Stomach (tissue), 19 donors: ENCODE measurements at places on chromosomes 16 and 17. TPM values are rescaled to one million over a fixed set of nuclear protein-coding genes. Genes with fewer than 3 reads are reported as not detected.

The DPEP2 gene
- total RNA-seq = not detected

DNA sequence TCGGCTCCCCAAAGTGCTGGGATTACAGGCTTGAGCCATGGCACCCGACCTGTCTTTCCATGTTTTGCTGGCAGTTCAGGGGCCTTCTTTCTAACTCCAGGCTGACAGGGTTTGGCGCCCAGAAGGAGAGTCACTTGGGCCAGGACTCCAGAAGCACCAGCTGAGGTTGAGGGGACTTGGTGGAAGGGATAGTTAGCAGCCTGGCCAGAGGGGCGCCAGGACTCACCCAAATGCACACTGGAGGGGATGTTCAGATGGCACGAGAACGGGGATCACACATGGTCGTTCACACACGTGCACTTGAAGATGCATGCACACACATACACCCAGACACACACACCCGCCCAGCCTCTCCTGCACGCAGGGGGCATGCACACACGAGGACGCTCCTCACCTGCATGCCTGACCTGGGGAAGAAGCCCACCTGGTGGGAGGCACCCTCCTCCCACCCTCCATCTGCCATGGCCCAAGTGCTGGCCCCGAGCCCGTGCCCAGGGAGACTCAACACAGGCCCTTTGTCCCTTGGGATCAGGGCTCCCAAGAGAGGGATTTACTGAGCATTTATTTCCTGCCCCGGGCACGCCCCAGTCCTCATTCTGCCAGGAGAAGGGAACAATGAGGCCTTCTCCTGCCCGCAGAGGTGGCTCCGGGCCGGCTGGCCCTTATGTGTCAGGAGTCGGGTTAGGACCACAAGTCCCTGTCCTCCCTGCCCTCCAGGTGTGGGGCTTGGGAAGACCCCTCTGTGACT lies 2.3 kb upstream of the PRSS21 start:
- no peak for DNase-seq

DNA sequence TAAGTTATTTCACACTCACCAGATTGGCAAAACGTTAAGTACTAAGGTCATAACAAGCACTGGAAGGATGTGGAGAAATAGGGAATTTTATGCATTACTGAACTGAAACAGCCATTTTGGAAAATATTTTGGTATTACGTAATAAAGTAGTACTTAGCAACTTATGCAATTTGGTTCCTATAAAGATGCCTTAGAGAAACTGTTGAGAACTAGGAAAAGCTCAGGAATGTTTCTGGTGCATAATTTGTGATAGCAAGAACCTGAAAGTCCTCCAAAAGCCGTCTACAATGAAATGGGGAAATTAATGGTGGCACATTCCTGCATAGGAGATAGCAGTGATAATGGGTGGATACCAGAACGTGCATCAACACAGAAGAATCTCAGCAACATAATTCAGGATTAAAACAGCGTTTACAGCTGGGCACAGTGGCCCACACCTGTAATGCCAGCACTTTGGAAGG lies 472.5 kb downstream of the WWOX start:
- no peak for DNase-seq

The SOX9 gene
- 40.2 TPM for total RNA-seq

DNA sequence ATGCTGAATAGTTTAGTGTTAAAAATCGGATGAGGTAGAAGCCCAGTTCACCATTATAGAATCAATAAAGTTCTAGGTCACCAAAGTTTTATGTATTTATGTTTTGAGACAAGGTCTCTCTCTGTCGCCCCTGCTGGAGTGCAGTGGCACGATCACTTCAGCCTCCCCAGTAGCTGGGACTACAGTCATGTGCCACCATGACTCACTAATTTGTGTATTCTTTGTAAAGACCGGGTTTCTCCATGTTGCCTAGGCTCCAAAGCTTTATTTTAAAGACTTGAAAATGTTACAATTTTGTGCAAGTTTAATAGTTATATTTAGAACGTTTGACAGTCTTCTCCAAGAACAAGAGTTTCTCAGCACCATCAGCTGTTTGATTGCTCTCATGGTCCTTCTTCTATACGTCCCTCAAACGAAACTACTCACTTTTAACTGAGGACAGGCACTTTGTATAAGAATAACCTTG lies 32.1 kb downstream of the NDE1 start:
- peak; percentile 29 for DNase-seq

The ANKRD13B gene
- total RNA-seq = 12.3 TPM

DNA sequence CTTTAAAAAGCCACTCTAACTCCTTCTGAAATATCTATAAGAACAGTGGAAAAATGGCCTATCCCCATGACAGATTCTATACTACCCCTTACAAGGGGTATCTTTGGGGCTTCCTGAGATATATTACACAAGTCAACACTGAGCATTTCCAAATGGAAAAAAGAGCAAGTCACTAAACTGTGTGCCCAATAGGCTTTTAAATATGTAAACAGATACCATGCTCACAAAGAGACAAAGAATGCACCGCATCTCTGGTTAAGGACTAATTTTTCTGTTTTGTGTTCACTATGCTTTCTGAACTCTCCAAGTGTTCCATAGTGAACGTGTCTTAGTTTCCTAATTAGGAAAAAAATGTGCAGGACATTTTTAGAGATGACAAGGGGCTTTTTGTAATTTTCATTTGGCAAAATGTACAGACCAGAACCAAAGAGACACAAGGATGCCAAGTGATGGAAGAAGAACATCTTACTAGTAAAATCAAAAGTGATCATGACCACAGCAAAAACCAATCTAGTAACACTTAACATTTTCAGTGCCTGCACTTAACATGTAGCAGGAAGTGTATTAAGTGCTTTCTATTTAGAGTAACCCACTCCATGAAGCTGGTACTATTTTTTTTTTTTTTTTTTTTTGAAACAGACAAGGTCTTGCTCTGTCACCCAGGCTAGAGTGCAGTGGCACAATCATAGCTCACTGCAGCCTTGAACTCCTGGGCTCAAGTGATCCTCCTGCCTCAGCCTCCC lies 21.5 kb downstream of the MYH11 start:
- DNase-seq = no peak

DNA sequence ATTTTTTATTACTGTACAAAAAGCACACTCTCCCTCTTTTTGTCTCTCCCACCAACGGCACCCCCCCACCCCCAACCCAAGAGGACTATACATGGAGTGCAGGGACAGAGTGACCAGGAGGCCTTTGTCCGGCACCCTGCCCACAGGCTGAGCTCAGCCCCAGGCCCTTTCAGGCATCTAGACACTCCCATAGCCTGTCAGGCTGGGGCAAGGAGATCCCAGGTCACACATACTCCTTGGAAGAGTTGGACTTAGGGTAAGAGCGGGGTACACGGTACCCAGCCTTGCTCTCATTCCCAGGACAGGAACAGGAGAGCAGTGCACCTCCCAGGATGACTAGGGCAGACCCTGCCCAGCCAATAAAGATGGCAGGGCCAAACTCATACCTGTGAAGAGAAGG lies 2.1 kb downstream of the CLDN7 start:
- DNase-seq = no peak

The KLHL11 gene
- 15.5 TPM for total RNA-seq

The ACSM2A gene
- not detected for total RNA-seq

The ATP2A3 gene
- 1,069 TPM for total RNA-seq

GRCh38 chr17:53707566-53707965 lies 115.2 kb upstream of the KIF2B start:
- DNase-seq = no peak

- no peak for DNase-seq
Observed at GRCh38 chr16:80627108-80627507, 86.3 kb downstream of the DYNLRB2 start.

The CARD14 gene
- total RNA-seq = not detected

GRCh38 chr17:178292-179065 lies 3.0 kb downstream of the DOC2B start:
- no peak for DNase-seq

The RASL10B gene
- total RNA-seq = 0.37 TPM

The PPP1R1B gene
- total RNA-seq = 15.5 TPM

The CDRT15L2 gene
- total RNA-seq = not detected

The ESRP2 gene
- total RNA-seq = 19.8 TPM

DNA sequence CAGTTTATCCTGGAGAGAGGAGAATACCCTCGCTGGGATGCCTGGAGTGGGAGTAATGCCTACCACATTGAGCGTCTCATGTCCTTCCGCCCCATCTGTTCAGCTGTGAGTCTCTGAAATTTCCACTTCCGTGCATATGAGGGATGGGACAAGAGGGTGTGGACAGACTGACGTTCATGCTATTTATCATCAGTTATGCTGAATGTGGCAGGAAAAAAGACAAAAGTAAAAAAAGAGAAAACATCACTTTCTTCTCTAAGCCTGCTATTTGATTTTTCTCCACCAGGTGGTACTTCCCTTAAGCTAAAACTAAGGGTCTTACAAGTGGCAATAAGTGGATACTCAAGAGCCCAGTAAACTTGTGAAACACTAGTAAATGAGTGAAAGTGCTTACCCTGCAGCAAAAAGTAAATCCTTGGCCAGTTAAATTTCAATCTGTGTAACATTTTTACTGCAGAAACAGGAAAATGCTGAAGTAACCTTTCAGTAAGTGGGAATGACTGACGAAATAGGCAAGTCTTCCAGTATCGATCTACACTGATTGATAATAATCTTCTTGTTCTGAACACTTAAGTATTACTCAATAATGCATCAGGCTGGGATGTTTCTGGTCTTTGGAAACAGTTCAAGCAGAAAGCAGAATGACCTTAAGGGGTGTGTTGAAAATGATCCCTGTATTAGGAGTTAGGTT lies 5.6 kb downstream of the CRYBA1 start:
- no peak for DNase-seq

DNA sequence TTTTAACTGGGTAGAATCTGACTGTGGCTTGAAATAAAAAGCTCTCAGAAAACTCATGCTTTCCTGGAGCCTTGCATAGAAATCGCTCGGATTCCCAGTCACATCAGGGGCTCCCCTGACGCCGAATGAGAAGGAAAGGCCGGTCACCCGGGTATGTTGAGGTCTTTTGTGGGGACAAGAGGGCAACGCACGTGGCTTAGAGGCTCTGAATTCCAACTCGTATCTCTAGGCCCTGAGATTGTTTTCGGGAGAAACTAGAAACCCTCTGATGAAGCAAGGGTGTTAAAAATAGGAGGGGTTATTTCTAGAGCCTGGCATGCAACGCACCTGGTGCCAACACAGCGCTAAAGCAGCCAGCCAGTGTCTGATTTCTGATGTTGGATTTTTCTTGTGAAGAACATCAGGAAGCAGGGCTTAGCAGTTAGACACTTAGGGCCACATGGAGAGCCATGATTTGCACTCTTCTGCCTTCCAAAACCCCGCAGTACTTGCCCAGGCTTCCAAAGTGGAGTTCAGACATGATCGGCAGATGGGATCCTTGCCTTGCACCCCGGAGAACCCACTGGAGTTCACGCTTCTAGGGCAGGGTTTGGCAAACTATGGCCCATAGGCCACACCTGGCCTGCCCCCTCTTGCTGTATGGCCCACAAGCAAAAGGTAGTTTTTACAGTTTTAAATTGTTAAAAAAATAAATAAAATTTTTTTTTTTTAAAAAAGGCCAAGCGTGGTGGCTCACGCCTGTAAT lies 12.6 kb downstream of the CACNG1 start:
- DNase-seq = no peak

DNA sequence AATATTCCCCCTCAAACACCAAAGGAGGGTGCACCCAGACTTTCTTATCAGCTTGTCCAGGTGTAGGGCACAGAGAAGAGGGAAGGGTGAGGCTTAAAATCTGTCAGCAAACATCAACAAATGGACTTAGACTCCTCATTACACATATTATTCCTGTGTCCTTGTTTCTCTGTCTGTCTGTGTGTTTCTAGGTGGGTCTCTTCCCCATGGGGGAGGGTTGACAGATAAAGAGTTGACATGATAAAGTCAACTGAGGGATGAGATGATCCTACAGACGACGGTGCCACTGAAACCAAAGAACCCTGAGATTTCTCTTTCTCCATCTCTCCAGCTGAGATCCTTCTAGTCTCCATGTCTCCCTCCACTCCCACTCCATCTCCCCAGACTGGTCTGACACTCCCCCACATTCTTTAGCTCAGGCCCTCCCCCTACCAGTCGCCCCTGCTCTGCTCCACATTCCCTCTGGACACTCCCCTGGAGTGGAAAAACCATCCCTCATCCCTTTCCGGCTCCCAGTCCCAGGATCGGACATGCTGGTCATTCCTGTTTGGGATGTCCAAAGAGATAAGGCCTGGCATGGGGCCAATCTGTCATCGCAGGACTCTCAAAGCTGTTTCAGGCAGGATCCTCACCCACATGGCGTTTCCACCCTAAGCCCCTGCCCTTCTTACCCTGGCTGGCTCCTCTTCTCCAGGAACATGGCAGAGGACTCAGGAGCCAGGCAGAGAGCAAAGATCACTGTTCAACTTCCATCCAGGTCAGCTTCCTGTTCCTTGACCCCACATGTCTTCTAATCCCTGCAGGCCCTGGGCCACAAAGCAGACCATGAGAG lies 2.9 kb upstream of the ITGA3 start:
- DNase-seq = peak; percentile 43

DNA sequence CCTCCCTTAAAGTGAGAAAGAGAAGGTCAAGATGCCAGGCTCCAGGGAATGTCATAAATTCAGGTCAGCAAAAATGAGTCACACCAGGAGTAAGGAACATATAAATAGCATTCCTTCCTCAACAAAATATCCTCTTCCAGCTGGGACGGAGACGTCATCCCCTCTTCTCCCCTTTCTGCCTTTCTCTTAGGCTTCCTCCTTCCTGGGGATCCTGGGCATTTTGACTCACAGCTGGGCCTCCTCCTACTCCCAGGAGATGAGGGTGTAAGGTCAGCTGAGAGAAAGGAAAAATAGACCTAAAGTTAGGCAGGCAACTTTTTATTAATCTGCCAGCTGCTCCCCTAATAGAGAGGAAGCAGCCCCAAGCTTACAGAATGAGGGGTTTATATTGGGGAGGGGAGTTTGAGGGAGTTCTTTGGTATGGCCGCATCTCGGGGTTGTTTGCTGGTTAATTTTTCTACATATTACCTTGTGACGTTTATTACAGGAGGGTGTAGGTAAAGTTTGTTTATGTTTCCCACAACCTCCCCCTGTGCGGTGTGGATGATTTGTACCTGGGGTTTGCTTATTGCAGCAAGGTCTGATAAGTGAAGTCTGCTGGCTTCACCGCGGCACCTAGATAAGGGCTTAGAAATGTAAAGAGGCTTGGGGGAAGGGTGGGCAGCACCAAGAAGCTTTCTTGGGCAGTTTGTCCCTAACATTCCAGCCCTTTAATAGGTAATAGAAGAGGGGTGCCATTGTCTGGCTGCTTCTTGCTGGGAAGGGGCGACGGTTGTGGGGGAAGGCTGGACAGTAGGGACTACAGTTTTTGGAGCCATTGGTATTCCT lies 7.1 kb upstream of the ZNF747 start:
- DNase-seq = peak; percentile 88

The SLC6A2 gene
- not detected for total RNA-seq
